ENCODE measurements at places on chromosomes 2 and 18.

- DNase-seq = no peak
These were observed 152.9 kb upstream of the PGAP1 start for GRCh38 chr2:197079414-197079813.

- DNase-seq = no peak
These were observed 12.6 kb upstream of the PROM2 start for GRCh38 chr2:95261602-95262001.

DNA sequence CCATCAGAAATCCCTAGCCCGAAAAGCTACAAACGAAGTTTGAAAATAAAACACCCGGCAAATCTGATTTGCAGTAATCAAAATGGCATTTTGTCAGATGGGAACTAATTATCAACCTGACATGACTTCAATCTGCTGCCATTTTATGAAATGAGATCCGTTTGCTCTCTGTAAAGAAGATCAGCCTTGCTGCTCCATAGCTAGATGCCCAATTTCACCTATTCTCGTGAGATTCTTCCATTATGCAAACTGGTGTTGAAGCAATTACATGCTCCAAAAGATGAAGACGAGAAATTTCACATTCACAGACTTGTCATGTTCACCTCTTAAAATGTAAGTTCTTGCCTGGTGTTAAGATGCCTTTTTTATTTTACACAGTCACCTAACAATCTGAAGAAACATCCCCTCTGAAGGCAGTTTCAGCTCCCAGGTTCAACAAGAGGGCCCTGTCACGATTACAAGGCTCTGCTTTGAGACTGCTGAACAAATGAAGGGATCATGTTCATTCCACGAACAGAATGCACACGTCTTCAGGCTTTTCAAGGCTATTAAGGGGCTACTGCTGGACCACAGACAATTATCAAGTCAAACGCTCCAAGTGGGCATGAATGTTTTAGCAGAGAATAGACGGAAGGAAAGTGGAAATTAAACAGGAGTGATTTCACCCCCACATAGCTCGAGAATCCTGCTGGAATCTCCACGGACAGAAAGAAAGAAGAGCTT, 172.6 kb upstream of the PID1 start:
- no peak for DNase-seq

GRCh38 chr2:127826047-127826446, 15.1 kb upstream of the WDR33 start:
- DNase-seq = no peak

- DNase-seq = no peak
These were observed 735.7 kb upstream of the SLC8A1 start for GRCh38 chr2:41187376-41188122.

- no peak for DNase-seq
These were observed 949 bp upstream of the MYL12B start for GRCh38 chr18:3260995-3261372.

DNA sequence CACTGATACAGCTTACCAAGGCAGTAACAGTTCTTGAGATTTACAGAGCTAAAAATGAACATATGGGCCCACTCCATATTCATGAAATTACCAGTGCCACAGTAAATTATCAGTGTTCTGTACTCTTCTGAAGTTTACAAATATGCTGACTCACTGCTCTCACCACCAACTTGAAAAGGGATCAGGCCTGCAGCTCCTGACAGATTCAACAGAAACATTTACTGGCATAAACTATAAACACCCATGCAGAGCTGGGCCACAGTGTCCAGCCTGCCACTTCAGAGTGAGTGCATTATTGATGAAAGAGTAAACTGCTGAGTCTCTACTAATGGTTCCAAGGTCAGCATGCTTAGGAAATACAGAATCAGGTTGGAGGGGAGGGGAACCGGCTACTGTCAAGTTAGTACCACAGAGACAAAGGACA, 83.1 kb downstream of the FARSB start:
- peak; percentile 52 for DNase-seq

DNA sequence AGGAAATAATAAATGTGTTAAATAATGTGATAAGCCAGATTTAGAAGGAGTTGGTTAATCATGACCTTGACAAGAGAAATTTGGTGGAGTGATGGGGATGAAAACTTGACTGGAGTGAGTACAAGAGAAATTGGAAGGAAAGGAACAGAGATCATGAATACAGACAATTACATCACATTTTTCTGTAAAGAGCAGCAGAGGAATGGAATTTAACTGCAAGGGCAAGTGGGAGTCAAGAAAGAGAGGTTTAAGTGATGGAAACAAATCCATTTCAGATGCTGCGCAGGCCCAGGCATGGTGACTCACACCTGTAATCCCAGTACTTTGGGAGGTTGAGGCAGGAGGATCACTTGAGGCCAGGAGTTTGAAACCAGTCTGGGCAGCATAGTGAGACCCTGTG, 46.7 kb downstream of the ICA1L start:
- DNase-seq = no peak

DNA sequence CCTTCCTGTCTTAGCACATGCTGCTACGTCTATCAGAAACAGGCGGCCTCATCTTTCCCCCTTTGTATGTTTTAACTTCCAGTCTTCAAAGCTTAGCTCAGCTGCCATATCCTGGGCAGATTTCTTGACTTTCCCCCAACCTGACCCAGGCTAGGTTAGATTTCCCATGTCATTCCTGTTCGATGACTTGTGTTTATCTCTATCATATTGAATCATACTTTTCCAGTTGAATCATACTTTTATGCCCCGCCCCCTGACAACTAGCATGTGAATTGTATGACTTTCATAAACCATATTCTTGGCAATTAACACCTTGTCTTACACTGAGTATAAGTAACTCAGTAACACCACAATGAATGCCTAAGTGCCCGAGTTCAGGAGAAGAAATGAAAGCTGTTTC, 128.3 kb downstream of the CYRIA start:
- DNase-seq = no peak

DNA sequence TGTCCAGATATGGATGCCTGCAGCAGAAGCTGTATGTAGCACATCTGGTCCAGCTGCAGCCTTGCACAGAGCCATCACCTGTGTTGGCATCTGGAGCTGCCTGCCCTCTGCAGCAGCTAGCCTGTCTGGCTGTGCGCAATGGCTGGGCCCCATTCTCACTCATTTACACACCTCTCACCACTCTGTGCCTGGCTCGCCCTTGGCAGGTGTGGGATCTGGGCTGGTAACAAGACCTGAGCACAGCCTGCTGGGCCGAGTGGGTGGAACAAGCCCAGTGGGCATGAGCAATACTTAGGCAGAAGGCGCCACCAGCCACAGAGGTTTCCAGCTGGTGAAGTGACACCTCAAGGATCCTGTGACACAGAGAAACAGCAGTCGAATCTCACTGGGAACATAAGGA, 714.1 kb downstream of the NUP35 start:
- no peak for DNase-seq

GRCh38 chr2:173452416-173452815, 97.7 kb downstream of the CDCA7 start:
- DNase-seq = no peak

DNA sequence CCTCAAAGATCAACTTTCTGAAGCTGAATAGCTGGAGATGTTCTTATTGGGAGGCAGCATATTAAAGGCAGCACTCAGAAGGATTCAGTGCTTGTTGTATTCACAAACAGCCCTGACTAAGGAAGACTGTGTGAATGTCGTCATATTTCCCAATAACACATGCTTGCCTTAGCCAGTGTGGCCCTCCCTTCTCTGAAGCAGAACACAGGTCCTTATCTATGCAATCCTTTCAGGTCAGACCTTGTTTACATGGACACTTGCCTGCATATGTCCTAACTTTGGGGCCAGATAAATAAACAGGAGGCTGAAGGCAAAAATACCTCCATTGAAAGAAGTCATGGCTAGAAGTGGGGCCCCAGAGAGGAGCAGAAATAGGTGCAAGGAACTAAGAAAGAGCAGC, 97.2 kb downstream of the SLC4A3 start:
- DNase-seq = no peak

DNA sequence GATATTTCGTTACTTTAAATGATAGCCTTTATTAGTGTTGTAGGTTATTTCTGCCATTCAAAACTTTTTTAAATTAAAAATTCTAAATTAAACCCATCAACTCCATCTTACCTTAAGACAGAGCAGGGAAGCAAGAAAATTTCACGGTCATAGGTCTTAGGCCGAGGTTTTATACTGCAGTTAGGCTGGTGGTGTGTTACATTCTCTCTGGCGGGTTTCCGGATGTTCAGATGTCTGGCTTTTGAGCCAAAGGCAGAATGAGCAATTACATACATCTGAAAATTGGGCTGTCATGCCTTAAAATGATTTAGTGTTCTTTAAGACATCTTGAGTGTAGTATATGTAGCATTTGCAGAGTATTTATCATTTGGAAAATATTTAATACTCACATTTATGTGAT, 27.9 kb downstream of the GLS start:
- DNase-seq = no peak

DNA sequence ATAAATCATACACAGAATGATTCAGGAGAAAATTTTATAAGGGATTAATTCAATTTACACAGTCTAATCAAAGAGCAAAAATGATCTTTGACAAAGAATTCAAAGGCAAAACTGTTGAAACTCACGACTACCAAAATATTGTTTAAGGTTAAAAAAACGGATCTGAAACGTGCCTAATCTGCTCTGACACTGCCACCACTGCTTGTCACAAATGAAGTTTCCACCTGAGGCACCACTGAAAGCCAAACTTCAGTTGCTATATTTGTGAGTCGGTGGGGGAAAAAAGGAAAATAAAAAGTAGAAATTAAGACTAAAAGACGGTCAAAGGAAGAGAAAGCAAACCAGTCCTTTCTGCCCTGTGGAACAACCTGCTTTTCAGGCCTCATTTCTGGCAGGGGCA, 140.6 kb upstream of the DNMT3A start:
- DNase-seq = no peak

- DNase-seq = no peak
These were observed 529.2 kb upstream of the KLHL29 start for GRCh38 chr2:22855761-22856184.

DNA sequence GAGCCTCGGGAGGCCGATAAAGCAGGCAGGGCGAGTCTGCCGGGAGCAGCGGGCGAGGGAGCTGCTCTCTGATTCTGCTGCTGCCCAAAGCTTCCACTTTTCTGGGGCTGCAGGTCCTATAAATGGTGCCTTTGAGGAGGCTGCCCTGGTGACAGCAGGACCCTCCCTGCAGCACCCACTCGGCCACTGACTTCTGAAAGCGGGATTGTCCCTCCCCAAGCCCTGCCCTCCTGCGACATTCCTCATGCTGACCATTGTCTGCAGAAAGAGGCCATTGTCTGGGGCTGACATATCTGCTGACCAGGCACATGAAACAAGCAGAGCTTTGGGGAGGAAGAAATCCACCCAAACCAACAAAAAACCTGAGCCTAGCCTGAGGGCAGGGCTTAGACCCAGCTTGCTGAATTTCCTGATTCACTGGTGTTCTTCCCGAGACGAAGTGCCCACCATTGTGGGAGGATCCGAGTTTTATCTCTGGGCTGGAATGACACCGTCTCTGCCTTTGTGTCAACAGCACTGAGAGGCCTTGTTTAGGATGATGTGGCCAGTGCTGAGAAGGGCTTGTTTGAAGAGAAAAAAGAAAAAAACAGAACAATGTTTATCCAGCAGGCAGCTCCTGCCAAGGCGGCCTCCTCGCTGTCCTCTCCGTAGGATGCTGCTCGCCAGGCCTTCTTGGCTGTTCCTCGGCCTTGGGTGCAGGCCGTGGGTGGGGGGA, 129.7 kb downstream of the MYCN start:
- no peak for DNase-seq

GRCh38 chr2:239323447-239323846, 77.4 kb downstream of the HDAC4 start:
- no peak for DNase-seq

DNA sequence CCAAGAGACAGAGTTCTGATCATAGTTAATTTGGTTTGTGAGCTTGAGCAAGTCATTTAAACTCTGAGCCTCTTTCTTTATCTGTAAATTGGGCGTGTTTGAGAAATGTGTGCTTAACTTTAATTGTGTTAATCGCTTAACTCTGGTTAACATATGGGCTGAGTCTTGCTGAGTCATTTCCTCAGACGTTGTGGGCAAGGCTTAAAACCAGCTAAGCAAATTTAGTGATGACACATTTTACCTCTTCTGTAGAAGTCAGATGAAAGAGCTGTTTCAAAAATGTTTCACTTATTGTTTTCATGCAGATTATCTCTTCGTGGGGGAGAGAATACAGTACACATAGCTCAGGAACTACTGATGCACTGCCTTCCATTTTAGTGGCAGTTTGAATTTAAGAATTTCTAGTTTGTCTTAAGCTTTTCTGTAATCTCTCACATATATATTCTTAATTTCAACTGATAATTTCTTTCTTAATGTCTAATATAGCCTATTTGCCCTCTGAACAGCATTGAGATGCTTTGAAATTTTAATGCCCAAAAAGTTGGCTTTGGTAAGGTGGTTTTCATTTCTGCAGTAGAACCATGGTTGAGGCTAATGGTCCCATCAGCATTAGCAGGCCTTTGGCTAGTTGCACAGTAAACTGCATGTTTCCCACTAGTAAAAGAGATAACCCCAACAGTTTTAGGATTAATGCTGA, 34.9 kb downstream of the RAB10 start:
- peak; percentile 79 for DNase-seq

DNA sequence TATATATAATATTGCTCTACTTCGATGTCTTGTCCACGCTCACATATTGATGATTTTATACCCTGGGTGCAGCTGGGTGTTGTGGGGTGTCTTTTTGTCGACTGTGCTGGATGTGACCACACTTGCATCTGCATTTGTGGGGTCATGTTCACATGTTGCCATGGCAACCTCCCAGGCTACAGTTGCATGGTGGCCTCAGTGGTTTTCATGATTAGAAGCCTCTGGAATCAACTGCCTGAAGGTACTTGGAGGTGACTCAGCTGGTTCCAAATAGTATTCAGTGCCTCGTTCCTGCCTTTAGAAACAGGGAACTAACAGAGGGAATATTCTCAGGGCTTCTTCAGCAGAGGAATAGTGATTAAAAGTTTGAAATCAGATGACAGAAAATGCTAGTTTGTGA, 166.3 kb upstream of the NYAP2 start:
- peak; percentile 80 for DNase-seq

DNA sequence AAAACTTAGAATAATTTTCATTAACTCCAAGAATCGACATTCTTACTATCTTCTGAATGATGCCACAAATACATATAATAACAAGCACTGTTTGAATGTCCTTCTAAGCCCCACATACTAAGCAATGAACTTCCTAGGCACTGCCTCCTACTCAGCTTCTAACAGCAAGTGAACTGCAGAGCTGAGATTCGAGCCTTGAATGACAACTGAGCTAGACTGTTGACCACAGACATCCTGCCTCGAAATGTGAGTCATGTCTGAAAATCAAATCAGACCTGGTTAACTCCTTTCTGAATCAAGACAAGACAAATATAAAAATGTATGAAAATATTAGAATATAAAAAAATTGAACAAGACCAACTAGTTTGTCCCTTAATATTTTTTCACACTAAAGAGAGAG, 108.1 kb downstream of the MYT1L start:
- no peak for DNase-seq

GRCh38 chr18:1708006-1708405, 803.3 kb downstream of the ADCYAP1 start:
- no peak for DNase-seq

GRCh38 chr2:152718909-152719645, 657 bp downstream of the ARL6IP6 start:
- DNase-seq = peak; percentile 39

- DNase-seq = no peak
These were observed 409.7 kb downstream of the XIRP2 start for GRCh38 chr2:167298017-167298416.
